Activated naive CD4-positive, alpha-beta T cell treated with anti-CD3 and anti-CD28 coated beads, Interleukin-2, amount 50 U/mL, for 72 hours (primary cell): ENCODE measurements at places on chromosomes 7 and 10.

DNA sequence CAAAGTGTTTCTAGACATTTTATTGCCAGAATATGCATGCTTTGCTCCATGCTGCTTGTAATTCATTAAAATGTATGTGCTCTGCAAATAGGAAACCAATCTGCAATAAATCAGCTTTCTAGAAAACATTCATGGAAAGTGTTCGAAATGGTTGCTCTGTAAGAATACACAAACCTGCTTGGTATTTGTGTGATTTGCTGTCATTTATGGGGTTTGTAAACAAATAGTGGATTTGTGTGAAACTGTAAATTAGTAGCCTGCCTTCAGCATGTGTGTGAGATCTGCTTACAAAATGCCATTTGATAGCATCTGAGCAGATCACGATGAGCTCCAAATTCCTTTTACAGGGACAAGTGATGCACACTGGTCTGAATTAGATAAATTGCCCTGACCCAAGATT, 219.0 kb upstream of the CSTF2T start:
- DNase-seq, result no peak

GRCh38 chr10:91590142-91590903, 42.5 kb downstream of the PPP1R3C start:
- DNase-seq, result no peak

GRCh38 chr7:129804890-129805719, 147.7 kb downstream of the UBE2H start:
- DNase-seq, result no peak

DNA sequence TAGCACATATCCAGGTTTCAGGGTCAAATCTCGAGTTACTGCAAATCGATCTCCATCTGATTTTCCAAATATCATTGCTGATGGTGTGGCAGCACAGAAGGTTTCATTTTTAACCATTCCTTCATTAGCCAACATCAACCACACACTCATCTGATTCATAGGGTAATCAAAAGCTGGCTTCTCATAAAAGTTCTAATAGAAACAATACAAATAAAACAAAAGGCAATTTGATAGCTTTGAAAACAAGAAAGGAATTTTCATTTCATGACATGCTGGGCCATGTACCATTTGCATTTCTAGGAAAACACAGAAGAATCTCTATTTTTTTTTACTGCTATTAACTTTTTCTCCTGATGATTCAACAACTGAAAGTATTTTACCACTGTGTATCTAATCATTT, 147.7 kb upstream of the SLC26A5 start:
- DNase-seq, result no peak
